Iris pigment epithelial cell (primary cell): ENCODE measurements at places on chromosomes 16 and 17.
A peak's percentile ranks its signal among the peaks of the same experiment; 100 is the strongest.

DNA sequence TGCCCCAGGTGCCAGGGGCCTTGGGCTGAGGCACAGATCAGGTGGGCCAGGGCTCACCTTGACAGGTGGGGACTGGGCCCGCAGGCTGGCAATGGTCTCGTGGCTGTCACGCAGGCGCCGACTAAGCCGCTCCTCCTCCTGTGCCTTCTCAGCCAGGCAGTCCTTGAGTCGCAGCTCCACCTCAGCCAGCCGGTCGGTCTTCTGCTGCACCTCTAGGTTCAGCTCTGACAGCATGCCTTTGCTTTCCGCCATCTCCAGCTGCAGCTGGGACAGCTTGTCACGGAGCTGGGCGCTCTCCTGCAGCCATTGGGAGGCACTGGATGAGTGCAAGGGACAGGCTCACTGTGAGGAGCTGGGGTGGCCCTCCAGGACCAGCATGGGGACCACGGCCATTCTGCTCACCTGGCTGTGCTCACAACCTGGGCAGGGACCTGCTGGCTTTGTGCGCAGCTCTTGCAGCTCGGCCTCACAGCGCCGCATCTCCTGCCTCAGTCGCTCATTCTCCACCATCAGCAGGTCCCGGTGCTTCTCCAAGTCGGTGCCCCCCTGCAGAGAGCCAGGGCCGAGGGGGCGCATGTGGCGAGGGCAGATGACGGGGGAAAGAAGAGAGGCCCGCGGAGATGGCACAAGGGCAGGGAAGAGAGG is 31.0 kb downstream of the KIFC3 start:
- no peak for DNase-seq

DNA sequence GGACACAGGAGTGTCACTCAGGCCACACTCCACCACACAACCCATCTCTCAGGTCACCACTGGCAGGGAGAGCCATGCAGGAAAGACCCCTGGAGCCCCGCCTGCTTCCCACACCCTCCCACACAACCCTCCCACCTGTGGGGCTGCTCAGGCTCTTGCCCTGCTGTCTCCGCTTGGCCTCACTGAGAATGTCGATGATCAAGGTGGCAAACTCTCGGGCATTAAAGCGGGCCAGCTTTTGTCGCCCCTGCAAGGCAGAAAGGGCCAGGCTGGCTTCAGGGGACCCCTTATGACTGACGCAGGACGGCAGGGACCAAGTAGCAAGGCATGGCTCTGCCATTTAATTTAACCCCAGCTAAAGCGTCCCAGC is 8.5 kb downstream of the TP53I13 start:
- no peak for DNase-seq

- DNase-seq = peak; percentile 75
These were observed 105.4 kb downstream of the TRIM37 start for GRCh38 chr17:59001158-59001814.

GRCh38 chr16:25140459-25140858 is 28.9 kb downstream of the LCMT1 start:
- DNase-seq = peak; percentile 37

GRCh38 chr16:31695667-31696066 is 168.0 kb downstream of the AHSP start:
- no peak for DNase-seq
